Activated T-cell treated with anti-CD3 and anti-CD28 coated beads, Interleukin-2, amount 50 U/mL, for 72 hours (primary cell): ENCODE measurements at places on chromosomes 4 and X.

DNA sequence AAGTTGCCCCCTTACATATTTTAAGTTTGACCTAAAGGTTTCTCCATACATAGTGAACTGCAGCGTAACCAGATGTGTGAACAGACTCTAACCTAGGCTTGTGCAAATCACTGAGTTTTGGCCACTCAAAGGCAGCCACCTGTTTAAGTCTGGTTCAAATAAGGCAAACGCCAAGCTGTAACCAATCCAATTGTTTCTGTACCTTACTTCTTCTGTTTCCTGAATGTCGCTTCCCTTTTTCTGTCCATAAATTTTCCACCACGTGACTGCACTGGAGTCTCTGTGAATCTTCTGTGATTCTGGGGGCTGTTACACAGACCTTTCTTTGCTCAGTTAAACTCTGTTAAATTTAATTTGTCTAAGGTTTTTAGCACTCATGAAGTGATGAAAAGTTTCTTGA is 618.8 kb downstream of the GLUD2 start:
- DNase-seq, result no peak

GRCh38 chrX:128518508-128518907 is 466.3 kb upstream of the ACTRT1 start:
- no peak for DNase-seq

DNA sequence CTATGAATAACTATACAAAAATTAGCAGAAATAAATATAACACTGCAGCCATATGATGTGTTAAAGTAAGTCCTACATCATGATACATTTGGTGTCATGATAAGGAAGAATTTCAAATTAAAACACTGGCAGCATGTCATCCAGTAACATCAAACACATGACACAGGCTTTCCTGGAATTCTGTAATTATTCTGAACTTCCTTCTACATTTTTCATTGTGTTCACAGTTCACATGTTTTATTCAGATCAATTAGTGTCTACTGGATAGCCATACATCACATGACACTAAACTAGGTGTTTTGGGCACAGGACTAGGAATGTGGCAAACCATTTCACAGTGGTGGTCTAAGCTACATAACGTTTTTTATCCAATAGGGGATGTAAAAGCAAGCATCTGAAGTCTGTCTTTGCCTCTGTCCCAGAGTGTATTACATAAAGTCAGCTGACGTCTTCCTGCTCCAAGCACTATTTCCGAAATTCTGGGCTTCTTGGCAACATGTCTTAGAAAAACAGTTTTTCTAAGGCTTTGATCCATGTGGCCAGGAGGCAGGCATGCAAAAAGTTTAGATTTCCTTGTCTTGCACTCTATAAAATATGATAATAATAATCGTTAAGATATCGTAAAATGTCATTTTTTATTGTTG is 707.9 kb downstream of the CENPC start:
- DNase-seq, result no peak

GRCh38 chr4:189285377-189285776 is 655.3 kb upstream of the FRG1 start:
- DNase-seq, result no peak

DNA sequence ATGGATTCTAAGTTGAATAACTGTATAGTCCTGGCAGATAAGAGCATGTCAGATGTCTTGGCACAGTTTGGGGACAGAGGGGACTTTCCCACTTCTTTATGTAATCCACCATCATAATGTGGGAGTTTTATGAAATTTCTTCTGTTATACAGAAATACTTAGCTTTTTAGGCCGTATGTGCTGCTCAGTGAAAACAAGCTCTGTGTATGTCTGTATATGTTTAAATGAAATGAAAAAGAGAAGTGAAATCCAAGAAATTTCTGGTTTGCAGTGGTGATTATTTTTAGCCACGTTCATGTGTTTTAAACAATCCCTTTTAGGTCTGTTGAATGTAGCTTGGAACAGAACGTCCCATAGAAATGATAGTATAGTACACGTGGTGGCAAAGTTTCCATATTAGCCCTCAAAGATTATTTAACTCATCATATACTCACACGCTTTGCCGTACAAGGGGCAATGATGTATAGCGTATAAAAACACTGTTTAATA is 41.0 kb downstream of the GAB1 start:
- DNase-seq, result no peak

- no peak for DNase-seq
Measured at GRCh38 chr4:133799717-133800315, 401.8 kb downstream of the PABPC4L start.

GRCh38 chr4:121093261-121093660 is 20.9 kb upstream of the NDNF start:
- DNase-seq, result no peak

DNA sequence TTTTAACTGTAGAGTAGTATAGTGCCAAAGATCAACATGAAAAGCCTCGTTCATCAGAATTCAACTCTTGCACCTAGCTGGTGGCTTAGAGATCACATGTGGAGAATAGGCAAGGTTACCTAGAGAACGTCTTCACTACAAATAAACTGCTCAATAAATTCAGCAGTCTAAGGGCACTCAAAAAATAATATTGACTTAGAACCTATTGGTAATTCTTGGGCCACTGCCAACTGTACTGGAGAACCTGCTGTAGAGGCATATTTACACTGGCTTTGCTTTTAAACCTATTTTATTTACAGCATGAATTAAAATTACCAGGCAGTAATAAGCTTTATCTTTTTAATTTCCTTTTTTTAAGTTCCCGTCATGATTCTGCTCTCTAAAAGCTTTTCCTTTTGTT is 343.7 kb downstream of the PDHA2 start:
- DNase-seq, result no peak

GRCh38 chr4:148239494-148239985 is 202.7 kb downstream of the NR3C2 start:
- no peak for DNase-seq

DNA sequence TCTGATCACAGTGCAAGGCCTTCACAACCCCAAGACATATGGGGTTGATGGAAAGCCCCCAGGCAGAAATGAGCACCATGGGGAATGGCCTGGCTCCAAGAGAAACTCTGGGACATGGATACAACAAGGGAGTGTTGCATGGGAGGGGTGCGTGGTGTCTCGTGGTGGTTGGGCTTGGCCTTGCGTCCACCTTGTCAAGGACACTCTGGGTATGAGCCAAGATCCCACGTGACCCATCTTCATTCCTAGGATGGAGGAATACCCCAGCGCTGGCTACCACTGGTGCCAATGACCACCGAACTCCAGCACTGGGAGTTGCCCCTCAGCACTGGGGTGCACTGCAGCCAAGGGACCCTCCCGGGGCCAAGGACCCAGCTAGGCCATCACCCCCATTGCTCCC is 267.5 kb upstream of the AGTR2 start:
- DNase-seq, result no peak

GRCh38 chr4:36772154-36772516 is 472.4 kb upstream of the NWD2 start:
- no peak for DNase-seq

- DNase-seq, result no peak
Measured at GRCh38 chr4:169383724-169384123, 113.0 kb upstream of the SH3RF1 start.

GRCh38 chr4:139851639-139852038 is 186.0 kb downstream of the MGST2 start:
- no peak for DNase-seq

GRCh38 chr4:140346136-140346535 is 27.3 kb upstream of the SCOC start:
- no peak for DNase-seq

DNA sequence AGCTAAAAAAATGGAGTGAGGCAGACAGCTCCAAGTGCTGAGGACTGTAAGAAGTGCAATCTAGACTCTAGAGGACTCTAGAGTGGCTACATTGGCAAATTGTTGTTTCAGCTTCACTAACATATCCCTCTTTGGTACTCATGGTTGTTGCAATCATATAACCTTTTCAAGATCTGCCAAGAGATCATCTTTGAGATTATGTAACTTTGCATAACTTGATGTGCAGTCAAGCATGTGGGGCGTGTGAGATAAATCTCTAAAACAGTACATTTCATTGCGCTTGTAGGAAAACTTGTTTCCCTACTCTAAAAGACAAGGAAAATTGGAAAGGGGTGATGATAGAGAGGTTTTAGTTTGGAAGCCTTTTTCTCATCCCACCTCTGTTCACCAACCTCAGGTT is 11.2 kb upstream of the BRS3 start:
- no peak for DNase-seq

- no peak for DNase-seq
Measured at GRCh38 chrX:39195156-39195555, 393.9 kb downstream of the MID1IP1 start.

DNA sequence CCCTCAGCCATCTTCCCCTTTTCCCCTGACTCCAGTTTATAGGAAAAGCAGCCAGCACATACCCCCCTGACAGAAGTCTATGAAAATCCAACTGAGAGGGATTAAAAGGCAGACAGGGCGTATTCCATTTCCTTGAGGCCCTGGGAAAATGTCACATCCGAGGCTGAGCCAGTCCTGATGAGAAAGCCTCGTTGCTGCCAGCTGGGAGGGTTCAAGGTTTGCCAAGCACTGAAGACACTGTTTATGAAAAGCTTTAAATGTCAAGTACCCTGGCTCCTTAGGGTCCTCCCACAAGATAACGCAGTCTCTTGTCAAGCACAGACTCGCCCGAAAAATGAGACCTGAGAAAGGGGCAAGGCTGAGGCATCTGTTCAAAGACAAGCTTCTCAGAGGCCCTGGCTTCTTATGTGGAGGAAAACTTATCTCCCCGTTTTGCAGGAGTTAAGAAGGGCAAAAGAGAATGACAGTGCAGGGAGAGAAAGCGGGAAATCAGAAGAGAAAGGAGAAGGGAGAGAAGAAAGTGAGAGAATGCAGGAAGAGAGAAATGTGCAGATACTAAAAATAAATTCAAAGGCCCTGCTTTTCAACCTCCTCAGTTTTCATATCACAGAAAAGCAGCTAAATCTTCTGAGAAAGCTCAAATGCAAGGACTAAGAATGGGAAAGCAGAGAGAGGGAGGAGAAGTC is 44.7 kb downstream of the SCD5 start:
- DNase-seq, result no peak

DNA sequence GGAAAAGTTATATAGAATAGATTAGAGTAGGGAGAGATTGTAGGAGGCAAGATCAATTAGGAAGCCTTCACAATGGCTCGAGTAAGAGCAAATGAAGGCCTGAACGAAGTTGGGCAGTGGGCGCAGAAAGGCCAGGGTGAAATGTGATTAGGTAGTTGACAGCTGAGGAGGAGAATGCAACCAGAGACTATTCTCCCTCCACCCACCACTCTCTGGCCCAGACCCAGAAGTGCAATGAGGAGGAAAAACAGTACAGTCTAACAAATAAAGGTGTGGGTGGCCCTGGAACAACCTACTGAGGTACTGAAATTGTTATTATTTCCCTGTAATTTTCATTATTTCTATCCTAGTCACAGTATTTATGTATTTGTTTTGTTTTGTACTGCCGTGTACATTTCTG is 176.7 kb downstream of the SLC39A8 start:
- no peak for DNase-seq

- DNase-seq, result no peak
Measured at GRCh38 chr4:6071191-6071958, 53.1 kb upstream of the C4orf50 start.

DNA sequence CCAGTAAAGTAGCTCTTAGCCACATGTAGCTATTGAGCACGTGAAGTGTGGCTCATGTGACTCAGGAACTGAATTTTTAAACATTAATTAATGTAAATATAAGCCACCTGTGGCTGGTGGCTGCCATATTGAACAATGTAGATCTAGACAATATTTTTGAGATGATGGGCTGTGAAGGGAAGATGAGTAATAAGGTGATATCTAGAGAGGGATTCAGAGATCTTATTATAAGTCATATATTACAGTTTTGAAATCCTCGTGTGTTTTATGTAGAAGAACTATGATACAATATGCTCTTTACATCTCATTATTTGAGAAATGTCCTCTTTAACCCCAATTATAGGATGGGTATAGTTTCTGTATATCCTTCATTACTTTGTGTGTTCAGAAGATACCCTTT is 5.6 kb downstream of the GAR1 start:
- DNase-seq, result no peak

- no peak for DNase-seq
Measured at GRCh38 chr4:179415847-179416223, 1973.6 kb upstream of the AGA start.

GRCh38 chr4:147017081-147017480 is 71.4 kb upstream of the TTC29 start:
- DNase-seq, result no peak

GRCh38 chrX:23434356-23434884 is 99.8 kb downstream of the PTCHD1 start:
- no peak for DNase-seq

- DNase-seq, result no peak
Measured at GRCh38 chr4:16942491-16942890, 44.0 kb upstream of the LDB2 start.

DNA sequence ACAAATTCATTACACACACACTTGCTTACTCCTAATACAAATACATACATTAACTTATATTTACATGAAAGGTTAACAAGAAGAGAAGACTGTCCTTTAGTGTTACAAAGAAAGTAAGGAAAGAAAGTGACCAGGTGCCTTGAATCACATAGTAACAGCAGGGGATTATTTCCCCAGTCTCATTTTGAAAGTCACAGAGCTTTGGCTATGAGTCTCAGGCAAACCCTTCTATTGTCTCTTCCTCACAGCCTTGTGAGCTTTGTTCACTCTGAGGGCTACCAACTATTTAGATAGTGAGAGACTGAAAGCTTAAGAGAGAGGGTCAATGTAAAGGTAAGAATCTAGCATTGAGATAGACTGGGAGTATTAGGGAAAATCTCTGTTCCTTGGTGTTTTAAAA is 161.6 kb downstream of the NPNT start:
- no peak for DNase-seq

GRCh38 chrX:40143001-40143400 is 45.2 kb upstream of the BCOR start:
- DNase-seq, result no peak

DNA sequence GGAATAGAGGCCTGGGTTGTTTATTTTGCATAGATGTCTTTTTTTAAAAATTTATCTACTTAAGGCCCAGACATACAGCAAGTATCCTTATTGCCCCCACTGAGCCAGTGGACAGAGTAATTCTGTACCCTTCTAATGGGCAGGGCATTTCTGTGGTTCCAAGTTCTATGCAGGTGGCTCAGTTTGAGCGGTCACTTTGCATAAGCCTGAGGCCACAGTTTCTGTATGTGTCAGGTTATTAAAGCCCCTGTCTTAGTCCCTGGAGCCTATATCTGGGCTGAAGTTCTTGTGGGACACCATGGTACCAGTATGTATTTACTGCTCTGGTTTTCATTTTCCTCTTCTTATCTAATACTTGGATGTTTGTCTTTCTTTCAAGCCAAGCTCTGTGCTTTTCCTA is 168.8 kb downstream of the MID1IP1 start:
- no peak for DNase-seq

DNA sequence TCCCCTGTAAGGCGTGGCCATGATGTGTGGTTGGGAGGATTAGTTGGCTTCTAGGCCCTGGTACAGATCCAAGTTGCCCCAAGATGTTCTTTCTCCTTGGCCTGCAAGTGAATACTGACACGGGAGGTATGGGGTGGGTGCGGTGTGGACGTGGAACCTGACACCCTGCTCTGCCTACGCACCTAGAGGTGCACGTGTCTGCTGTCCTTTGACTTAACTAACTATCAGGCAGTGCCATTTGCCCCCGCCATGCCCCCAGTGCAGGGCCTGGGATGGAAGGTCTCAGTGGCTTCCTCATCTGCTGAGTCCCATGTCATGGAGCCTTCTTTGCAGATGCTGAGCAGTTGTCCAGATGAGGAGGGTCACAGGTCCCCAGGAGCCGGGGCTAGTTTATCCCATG is 90.8 kb downstream of the PSAPL1 start:
- DNase-seq, result no peak

- no peak for DNase-seq
Measured at GRCh38 chr4:26148927-26149326, 171.9 kb upstream of the RBPJ start.
